ENCODE measurements at places on chromosomes 3 and 15.

- DNase-seq, result no peak
Observed at GRCh38 chr3:177089110-177089509, 108.2 kb downstream of the TBL1XR1 start.

- no peak for DNase-seq
Observed at GRCh38 chr3:173688216-173688842, 290.8 kb downstream of the NLGN1 start.

DNA sequence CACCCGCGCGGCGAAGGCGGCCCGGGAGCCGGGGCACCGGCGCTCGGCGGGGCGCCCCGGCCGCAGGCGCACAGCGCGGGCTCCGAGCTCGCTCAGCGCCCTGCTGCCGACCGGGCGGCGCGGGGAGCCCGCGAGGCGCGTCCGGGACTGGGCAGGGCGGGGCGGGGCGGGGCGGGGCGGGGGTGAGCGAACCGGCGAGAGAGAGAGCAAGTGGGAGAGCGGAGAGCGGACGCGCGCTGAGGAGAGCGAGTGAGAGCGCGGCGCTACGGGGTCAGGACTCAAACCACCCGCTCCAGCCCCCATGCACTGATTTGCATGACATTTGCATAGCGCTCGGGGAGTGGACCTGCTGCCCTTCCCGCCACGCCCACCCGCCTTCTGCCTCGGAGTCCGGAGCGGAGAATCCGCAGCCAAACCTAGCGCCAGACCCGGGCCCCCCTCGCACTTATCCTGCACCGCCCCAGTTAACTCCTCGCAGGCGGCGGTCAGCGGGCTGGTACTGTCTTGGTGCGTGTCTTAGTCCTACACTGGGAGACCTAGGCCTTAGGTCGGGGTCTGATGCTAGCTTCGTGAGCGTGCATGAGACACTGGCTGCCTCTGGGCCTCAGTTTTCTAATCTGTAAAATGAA, at the start of gene MYLK:
Gene MYLK (minus strand): TSS at position 130 of the 629 bp plus-strand sequence. CDS start 90,491 bp downstream, outside the sequence.
- no peak for DNase-seq

GRCh38 chr3:187741403-187742350, 3.6 kb downstream of the BCL6 start:
- peak; percentile 63 for DNase-seq

GRCh38 chr3:14186854-14187458, 8.3 kb downstream of the LSM3 start:
- no peak for DNase-seq

DNA sequence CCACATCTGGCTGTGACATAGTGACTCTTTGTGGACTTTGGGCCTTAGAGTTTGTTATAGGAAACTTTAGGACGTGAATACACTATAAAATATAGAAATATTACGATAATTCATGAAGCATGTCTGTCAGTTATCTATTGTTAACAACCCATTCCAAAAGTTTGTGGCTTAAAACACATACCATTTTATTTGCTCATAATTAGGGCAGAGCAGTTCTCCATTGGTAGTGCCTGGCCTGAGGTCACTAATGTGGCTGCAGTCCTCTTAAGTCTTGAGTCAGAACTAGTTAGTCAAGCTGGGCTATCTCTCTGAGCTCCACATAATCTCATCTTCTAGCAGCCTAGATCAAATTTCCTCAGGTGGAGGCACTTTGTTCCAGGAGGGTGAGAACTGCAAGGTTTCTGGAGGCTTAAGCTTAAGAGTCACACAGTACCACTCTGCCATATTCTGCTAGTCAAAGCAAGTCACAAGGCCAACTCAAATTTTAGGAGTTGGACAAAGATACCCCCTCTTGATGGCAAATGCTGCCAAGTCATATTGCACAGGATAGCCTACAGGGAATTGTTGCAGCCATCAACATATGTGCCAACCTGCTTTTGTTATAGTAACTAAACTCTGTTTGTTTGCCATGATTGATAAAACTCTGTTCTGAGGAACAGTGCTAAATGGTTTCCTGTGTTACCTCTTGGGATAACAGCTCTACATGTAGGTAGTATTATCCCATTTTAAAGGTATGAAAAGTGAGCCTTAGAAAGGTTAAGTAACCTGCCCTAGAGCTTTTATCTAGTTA, 8.7 kb downstream of the ATXN7 start:
- DNase-seq, result no peak

GRCh38 chr3:64551697-64552096, 136.1 kb downstream of the ADAMTS9 start:
- DNase-seq, result no peak

DNA sequence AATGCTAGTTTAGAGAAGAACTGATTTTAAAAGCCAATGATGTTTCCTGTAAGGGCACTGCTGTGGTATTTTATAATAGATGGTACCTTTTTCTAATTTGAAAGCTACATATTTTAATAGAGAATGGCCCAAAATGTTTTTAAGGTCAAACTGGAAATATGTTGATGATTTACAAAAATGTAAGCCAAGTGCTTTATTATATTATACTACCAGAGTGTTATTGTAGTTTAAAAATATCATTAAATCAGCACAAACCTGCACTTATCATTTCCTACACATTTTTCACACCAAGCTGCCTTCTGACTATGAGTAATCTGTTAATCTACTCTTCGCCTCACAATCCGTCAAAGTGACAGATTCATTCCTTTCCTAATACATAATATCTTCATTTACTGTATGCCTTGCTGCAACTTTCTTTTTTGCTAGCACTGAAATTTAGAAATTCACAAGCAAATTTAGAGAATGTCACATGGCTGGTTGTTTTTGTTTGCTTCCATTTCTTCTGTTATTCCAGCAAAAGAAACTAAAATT, 126.4 kb upstream of the FAM3D start:
- no peak for DNase-seq

DNA sequence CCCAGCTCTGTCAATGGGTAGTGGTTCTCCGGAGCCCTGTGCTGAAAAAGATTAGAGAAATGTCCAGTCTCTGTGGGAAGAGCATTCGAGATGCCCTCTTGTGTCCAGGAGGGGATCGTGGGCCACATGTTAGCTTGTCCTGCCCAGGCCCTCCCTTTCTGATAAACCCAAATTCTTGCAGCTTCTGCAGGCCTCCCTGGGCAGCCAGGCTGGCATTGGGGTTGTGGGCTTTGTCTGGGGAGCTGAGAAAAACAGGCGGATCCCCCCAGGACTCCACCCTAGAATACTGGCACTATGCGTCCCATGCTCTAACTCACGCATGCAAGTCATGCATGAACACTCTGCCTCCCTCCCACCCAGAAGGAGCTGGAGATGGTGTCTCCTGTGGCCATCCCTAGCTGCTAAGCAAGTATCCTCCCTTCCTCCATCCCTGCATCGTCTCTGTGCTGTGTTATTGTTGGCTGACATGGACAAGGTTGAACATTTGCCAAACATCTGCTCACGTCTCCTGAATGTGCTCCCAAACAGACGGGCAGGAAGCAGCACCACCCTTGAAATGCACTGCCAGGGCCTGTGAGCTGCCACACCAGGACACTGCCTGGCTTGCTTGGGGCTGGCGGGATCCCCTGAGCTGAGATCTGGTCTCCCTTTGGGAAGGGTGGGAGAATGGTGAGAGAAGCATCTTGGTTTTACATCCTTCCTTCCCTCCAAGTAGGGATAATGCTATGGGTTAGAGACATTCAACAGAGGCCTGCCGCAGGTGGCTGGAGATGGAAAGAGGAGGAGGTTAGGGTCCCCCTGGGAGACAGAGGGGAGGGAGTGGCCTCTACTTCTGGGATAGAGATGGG, 26.5 kb downstream of the CFAP161 start:
- no peak for DNase-seq

GRCh38 chr3:15536856-15537255, 15.3 kb upstream of the COLQ start:
- DNase-seq, result no peak

- no peak for DNase-seq
Observed at GRCh38 chr3:126414406-126414805, 19.7 kb downstream of the CFAP100 start.

GRCh38 chr3:187811585-187812250, 66.5 kb upstream of the BCL6 start:
- DNase-seq, result no peak
